Omental fat pad (tissue), 4 donors: ENCODE measurements at places on chromosomes 2 and 18. TPM values are rescaled to one million over a fixed set of nuclear protein-coding genes. Genes with fewer than 3 reads are reported as not detected.

- DNase-seq = no peak
Measured at GRCh38 chr2:113186433-113186796, 12.6 kb downstream of the PSD4 start.

DNA sequence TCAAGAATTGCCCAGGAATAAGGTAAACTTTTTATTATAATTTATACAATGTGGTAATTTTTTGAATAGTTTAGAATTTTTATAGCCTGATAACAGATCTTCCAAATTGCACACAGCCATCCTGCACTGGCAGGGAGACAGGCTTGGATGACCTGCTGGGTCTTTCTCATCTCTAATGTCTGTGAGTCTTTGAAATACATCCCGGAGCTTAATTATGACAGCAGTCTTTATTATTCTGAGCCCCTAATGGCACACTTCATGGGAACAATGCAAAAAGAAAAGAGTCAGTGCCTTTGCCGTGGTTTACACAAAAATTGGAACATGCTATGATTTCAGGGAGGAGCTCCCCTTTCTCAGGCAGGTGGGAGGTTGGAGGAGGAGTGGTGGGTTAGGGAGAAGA lies 71.0 kb downstream of the TMEM182 start:
- DNase-seq = no peak

- no peak for DNase-seq
Measured at GRCh38 chr18:3472681-3473544, 22.9 kb downstream of the TGIF1 start.

- no peak for DNase-seq
Measured at GRCh38 chr2:119225105-119225865, 1.7 kb downstream of the STEAP3 start.

DNA sequence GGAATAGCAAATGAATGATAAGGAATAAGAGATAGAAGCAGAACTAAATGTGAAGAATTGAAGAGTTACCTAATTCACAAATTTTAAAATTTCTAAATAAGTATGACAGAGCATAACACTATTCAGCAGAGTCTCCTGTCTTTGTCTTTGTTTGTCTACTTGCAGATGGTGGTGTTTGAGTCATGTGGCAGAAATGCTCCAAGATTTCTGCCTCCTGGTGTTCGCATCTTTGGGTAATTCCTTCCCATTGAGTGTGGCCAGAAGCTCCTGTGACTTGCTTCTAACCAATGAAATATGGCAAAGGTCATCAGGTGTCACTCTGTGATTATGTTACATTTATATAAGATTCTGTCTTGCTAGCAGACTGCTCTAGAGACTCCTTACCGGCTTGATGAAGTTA lies 45.6 kb upstream of the GALNT3 start:
- DNase-seq = no peak

GRCh38 chr18:62637807-62638687 lies 77.3 kb upstream of the PHLPP1 start:
- no peak for DNase-seq

GRCh38 chr2:148255929-148256328 lies 235.0 kb downstream of the MBD5 start:
- DNase-seq = no peak

The SEPTIN2 gene
- 295 TPM for total RNA-seq

The UNC80 gene
- total RNA-seq = not detected

The CPO gene
- total RNA-seq = not detected

The ABCG5 gene
- not detected for total RNA-seq

The NABP1 gene
- total RNA-seq = 58.3 TPM
